SK-N-DZ (cell line): ENCODE measurements at places on chromosomes 2 and 18.

- peak; percentile 57 for DNase-seq
Observed at GRCh38 chr18:36412778-36413177, 115.3 kb downstream of the FHOD3 start.

DNA sequence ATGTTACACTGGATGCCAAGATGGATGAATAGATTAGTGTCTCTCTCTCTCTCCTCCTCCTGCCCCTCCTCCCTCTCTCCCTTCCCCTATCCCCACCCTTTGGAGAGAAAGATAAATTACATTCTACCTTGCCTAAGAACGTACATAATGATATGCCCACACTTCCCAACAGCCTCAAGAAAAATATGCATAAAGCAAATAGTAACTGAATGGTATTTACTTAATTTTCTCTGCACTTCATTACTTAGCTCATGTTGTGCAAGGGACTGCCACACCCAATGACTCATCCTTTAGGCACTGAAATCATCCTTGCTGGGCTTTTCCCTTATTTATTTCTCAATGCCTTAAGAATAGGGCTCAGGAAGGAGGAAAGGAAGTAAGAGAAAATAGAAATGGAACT is 137.3 kb upstream of the PID1 start:
- no peak for DNase-seq

- no peak for DNase-seq
Observed at GRCh38 chr2:19543663-19544383, 185.4 kb upstream of the OSR1 start.

DNA sequence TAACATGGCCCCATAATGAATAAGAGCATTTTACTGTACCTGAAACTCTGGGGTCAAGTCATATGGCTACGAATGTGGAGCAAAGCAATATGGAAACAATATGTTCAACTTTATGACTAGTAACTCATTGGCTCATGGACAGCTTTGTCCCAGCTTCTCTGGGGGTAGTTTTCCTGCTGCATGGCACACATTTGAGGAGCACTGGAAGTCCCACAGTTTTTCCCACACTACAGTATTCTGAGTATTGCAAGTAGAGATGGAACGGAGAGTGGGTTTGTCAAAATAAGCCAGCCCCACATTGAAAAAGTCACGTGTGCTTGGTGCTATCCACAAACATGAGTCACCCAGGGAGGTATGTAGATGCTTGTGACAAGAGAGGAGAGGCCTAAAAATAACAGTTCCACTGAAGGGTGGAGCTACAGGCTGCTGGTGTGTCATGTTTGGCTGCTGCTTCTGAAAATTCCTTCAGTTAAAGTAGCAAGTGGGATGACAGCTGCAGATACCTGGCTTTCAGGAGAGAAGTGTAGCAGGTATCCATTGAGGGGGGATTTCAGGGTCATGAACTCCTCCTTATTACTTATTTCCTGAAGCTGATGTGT is 48.2 kb upstream of the CTAGE1 start:
- no peak for DNase-seq

DNA sequence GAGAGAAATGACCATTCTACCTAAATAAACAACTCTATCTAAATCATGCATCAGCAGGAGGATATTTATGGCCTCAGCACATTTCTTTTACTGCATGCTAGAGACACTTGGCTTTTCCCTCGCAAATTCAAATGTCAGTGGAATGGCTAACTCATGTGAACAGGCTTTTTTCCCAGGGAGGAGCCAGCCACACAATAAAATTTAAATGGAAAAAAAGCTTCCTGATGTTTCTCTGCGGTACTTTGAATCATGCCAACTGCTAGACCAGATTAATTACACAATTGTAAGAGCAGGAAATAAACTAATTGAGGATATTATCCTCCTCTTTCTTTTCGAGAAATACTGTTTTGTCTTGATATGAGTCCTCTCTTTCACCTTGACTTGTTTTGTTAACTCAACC is 676.3 kb downstream of the IRS1 start:
- no peak for DNase-seq

GRCh38 chr2:40955635-40956034 is 503.7 kb upstream of the SLC8A1 start:
- DNase-seq = no peak

- DNase-seq = no peak
Observed at GRCh38 chr2:9961013-9961412, 9.5 kb downstream of the GRHL1 start.

- DNase-seq = no peak
Observed at GRCh38 chr2:176535467-176536113, 266.3 kb downstream of the MTX2 start.

DNA sequence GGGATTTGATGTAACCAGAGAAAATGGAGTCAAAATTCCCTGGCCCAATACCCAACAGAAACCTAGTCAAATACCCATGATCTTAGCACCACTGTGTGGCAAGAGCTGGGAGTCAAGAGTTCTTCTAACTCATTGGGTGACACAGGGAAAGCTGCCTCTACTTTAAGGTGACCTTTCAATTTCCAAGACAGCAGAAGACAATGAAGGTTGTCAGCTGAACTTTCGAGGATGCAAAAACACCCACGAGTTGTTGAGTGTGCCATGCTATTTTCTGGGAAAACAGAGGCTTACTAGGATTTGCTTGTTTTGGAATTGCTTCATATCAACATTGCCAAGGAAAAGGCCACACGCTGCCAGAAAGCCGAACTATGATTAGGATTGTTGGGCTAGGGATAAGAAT is 61.6 kb upstream of the CYRIA start:
- no peak for DNase-seq

GRCh38 chr2:232329716-232330067 is 48.9 kb upstream of the ALPP start:
- no peak for DNase-seq

DNA sequence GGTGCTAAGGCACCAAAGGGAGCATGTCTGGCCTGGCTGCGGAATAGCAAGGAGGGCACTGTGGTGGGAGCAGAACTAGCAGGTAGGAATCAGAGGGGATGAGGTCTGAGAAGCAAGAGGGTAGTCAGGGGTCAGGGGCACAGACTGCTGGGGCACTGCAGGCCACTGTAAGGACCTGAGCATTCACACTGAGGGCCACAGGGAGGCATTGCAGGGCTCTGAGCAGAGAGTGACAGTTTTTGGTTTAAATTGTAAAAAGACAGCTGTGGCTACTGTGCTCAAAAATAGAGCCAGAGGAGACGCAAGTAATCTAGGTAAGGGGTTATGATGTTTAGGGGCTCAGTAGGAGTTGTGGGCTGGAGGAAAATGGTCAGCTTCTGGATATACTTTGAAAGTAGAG is 41.5 kb downstream of the ARHGAP25 start:
- no peak for DNase-seq

DNA sequence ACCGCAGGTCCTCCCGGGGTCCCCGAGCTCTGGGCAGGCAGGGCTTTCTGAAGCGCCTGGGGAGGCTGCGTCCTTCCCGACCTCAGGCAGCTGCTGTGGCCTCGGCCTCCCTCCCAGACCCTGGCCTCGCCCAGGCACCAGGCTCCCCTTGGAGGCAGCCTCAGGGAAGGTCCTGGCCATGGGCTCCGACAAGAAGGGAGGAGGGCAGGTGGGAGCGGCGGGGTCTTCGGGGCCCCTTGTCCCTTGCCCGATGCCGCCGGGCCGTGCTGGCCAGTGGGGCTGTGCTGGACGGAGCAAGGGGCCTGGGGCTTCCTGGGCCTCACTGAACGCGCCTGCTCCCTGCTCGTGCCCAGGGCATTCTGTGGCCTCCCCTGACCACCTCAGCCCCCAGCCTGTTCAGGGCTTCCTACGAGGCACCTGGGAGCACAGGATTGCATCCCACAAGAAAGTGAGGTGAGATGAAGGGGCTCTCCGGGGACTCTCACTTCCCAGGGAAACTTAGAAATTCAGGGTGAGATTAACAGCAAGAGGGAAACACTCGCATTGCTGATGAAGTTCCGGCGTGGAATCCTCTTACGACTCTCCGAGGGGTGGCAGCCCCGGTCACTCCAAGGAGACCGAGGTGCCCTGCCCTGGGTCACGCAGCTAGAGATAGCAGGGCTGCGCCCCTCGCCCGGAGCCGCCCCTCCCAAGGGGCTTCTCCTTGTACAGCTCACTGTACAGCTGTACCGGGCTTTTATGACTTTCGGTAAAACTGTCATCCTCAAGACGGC is 778 bp downstream of the MFSD2B start:
- DNase-seq = no peak

GRCh38 chr2:120091436-120091835 is 78.6 kb downstream of the EPB41L5 start:
- no peak for DNase-seq

- peak; percentile 80 for DNase-seq
Observed at GRCh38 chr2:9770308-9771100, 72.8 kb upstream of the TAF1B start.

DNA sequence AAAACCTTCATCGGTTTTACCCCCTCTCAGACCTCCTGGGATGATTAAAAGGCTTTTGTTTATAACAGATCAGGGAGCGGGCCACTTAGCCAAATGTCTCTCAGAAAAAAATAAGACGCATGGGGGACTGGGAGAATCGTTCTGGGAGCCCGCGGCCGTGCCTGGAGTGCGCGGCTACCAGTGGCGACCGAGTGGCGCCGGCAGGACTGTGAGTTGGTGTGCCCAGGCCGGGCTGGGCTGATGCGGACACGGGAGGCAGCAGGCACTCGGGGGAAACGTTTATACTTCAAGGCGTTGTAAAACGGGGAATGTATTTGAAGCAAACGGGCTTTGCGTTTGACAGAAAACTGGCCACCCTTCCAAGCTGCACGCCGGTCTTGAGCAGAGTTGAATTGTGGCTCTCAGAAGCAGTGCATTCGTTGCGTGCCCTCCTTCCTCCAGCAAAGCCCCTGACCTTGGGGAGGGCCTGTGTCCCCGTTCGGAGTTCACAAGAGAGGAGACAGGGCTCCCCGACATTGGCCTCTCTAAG is 4.7 kb upstream of the HOXD10 start:
- no peak for DNase-seq

DNA sequence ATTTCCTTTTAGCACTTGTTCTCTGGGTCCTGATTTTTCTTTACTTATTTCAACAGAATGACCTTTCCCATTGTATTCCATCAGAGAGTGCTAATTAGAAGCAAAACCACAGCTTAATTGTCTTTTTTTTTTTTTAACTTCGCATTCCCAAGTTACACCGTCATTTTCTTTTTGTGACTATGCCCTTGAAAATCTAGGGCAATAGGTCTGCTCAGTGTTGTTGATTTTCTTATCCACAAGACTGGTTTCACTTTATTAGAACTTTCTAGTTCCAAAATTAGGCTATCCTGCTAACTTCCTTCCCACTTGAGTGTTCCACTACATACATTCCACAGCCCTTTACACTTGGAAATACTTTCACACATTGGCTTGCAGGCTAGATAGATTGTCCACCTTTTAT is 18.7 kb upstream of the ADAM17 start:
- no peak for DNase-seq

DNA sequence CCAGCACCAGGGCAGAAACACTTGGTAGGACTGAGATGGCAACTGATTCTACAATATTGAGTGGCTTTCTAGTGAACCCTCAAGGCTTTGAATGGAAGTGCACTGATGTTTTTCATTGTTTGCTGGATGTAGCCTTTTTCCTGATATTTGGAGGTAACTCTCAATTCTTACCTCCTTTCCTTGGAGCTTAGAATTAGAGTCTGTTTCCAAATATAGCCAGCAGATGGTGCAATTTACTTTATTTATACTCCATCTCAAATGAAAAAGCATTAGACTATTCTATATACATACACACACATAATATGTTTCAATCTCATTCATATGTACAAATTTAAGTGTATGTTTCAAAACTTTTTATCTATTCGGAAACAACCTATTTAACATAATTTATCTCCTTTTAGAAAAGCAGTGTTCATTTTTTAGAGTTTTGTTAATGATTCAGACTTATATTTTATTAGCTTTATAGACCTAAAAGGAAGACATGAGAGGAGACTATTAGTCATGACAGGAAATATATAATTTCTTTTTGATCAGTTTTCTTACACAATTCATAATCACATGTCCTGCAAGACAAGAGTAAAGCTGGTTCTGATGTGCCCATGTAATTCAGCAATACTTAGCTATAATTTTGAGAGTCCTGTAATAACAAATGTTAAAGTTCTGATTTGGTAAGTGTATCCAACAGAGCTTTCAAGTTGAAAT is 124.8 kb downstream of the NUP35 start:
- peak; percentile 54 for DNase-seq

GRCh38 chr2:31703253-31703652 is 122.5 kb upstream of the SRD5A2 start:
- no peak for DNase-seq

DNA sequence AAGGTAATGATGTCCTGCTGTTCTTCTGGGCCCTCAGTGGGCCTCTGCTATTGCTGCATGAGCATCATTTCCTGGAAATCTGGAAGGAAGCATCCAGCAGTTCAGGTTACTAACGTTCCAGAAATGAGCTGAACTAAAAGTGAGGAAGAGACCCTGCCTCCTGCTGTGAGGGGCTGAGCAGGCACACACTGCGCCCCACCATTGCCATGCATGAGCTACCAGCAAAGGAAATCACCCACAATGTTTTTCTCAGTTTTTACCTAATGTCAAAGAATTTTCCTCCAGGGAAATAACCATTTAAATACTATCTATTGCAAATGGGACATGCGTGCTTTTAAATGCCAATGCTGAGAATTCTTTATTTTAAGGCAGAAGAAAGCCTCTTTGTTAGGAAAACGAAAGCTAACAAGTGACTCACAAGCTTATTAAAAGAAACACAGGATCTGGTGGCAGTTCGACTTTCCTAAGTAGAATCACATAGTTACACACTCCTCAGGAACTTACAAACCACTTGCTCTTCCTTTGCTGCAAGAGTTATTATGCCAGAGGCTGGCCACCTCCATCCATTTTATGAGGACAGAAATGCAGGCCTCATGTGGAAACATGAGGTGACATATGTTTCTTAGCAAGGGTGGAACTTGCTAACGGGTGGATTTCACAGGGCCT is 152.6 kb upstream of the TTC39C start:
- no peak for DNase-seq

DNA sequence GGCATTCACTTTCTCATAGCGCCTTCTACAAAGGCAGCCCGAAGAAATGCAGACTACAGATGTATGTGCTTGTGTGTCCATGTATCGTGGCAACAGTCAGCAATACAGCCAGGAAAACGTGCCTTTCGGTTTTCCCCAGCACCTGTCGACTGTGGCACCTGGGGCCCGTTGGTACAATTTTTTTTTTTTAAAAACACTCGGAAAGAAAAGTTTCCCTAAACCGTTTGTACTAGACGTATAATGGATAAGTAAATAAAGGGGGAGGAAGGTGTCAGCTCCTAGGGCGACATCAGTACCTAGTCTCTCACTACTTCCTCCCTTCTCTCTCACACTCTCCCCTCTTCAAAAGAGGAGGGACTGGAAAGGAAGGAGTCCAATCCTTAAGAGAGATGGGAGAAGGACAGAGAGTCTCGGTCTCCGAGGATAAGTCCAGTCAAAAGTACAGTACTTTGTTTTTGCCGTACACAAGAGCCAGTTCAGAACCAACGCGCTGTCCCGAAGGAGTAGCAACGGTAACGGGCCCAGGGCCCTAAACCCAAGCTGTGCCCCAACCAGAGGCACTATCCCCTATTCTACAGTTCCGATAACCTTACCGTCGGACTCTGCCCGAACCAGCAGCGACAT is 759 bp downstream of the PPP4R3B start:
- DNase-seq = peak; percentile 37
